ENCODE measurements at places on chromosomes 3 and 15. TPM values are rescaled to one million over a fixed set of nuclear protein-coding genes. Genes with fewer than 3 reads are reported as not detected.
A peak's percentile ranks its signal among the peaks of the same experiment; 100 is the strongest.

Gene MESP2
- total RNA-seq: not detected

Gene KY
- 0.60 TPM for total RNA-seq

Gene PPARG
- total RNA-seq: 29.6 TPM

Gene GP5
- total RNA-seq: not detected

DNA sequence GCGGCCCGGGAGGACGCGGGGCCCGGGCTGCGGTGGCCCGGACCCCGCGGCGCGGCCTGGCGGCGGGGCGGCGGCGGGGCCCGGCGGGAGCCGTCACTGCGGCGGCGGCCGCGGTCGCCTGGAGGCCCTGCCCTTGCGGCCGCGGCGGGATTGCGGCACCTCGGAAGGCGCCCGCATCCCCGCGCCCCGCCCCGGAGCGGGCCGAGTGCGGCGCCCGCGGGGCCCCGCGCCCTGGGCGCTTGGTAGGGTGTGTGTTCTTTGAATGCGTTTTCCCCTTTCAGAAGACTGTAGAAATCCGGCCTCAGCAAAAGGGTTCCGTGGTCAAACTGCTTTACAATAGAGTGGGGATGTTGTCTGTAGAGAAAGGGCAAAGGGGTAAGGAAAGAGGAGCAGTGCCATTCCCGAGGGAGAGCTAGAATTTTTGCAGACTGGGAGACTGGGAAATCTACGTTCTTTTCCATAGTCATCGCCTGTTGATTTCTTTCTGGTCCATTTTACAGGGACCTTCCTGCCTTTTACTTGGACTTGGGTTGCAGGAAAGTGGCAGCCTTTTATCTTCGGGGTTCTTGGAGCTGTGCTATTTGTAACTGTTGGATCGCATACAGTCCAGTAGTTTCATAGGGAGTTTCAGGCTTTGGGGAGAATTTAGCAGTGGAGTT is 630 bp downstream of the SNRK start:
- DNase-seq: peak; percentile 24
- peak overlapping the region; percentile 60 for H3K4me3 ChIP-seq
- peaks cover 13% of the 10 kb centered on the region for H3K4me1 ChIP-seq
- H3K27ac ChIP-seq: peak overlapping the region; percentile 91
- no peaks in the 10 kb centered on the region for H3K36me3 ChIP-seq
- H3K27me3 ChIP-seq: no peaks in the 10 kb centered on the region

GRCh38 chr3:175077216-175077615 is 218.1 kb downstream of the NAALADL2 start:
- H3K4me3 ChIP-seq: no peak overlapping the region
- H3K27me3 ChIP-seq: no peaks in the 10 kb centered on the region
- H3K36me3 ChIP-seq: no peaks in the 10 kb centered on the region
- no peak for DNase-seq
- no peaks in the 10 kb centered on the region for H3K4me1 ChIP-seq

GRCh38 chr15:68010361-68011153 is 43.6 kb upstream of the PIAS1 start:
- no peaks in the 10 kb centered on the region for H3K27me3 ChIP-seq
- H3K36me3 ChIP-seq: no peaks in the 10 kb centered on the region
- H3K27ac ChIP-seq: no peak overlapping the region
- no peak for DNase-seq

DNA sequence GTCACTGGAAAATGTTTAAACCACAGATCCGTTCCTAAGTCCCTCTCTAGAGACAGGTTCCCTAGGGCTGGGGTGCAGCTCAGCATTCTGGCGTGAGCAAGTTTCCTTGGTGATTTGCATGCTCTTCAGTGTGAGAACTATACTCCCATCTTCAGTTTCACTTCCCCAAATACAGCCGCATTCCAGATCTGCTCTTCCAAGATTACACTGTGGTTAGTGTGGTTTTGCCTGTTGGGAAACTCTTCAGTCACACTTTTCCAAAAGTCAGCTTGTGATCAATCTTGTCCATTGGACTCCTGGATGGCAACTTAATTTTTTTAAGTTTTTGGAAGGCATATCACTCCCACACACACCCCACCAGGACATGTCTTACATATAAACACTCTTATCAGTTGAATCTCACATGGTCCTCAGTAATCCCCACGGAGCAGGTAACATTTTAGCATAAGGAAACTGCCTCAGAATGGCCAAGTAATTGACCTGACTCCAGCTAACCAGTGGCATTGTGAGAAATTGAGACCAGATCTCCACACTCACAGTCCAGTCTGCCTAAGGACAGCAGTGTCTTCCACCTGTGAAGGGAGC is 33.5 kb upstream of the PTPN23 start:
- no peaks in the 10 kb centered on the region for H3K27me3 ChIP-seq
- H3K27ac ChIP-seq: no peak overlapping the region
- no peak overlapping the region for H3K4me3 ChIP-seq
- no peaks in the 10 kb centered on the region for H3K4me1 ChIP-seq

GRCh38 chr15:96551196-96551595 is 220.7 kb downstream of the NR2F2 start:
- no peaks in the 10 kb centered on the region for H3K4me1 ChIP-seq
- no peak overlapping the region for H3K4me3 ChIP-seq
- H3K36me3 ChIP-seq: no peaks in the 10 kb centered on the region
- no peak for DNase-seq

DNA sequence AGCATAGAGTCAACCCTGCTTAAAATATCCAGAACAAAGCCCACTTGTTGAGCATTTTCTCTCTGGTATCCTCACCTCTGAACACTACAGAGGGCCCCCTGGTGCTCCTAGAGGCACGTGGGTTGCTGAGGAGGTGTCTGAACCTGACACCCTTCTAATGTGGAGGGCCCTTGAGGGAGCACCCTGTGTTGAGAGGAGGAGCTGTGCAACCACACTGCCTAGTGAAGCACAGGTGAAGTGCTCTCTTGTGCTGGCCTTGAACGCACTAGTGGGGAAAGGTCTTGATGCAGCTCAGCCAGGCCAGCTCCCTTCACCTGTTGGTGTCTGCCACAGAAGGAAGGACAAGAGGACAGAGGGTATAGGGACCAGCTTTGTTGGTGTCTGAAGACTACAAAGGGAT is 51.9 kb downstream of the CCK start:
- no peak for DNase-seq
- no peak overlapping the region for H3K4me3 ChIP-seq
- no peaks in the 10 kb centered on the region for H3K36me3 ChIP-seq
- no peaks in the 10 kb centered on the region for H3K4me1 ChIP-seq
- no peaks in the 10 kb centered on the region for H3K27me3 ChIP-seq
- no peak overlapping the region for H3K27ac ChIP-seq

- H3K27ac ChIP-seq: no peak overlapping the region
- H3K36me3 ChIP-seq: no peaks in the 10 kb centered on the region
- no peak for DNase-seq
- no peaks in the 10 kb centered on the region for H3K27me3 ChIP-seq
Observed at GRCh38 chr3:24119321-24119751, 174.2 kb downstream of the NR1D2 start.

- H3K36me3 ChIP-seq: no peaks in the 10 kb centered on the region
- DNase-seq: no peak
Observed at GRCh38 chr15:25694823-25695312, 168.3 kb downstream of the ATP10A start.

Measured in ovary (tissue), 10 donors.